Right ventricle myocardium superior (tissue), 1 donor: ENCODE measurements at places on chromosomes 1 and 21. TPM values are rescaled to one million over a fixed set of nuclear protein-coding genes. Genes with fewer than 3 reads are reported as not detected.

DNA sequence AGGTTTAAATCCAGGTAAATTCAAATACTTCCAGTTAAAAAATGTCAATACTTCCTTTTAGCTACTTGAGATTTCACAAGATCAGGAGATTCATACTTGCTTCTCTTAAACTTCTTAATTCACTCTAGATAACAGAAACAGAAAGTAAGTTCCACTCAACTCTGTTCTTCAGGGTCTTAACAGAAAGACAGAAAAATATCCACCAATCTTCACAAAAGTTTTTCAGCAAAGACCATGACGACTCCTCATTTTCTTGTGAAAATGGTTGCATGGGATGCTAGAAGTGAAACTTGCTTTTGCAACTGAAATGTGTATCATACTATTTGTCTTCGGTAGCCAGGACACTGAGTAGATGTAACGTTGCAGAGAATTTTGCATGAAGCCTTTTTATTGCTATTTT, 12.3 kb upstream of the LRRC8C start:
- no peak for DNase-seq

GRCh38 chr1:94883691-94884090, 43.2 kb downstream of the CNN3 start:
- DNase-seq = no peak

DNA sequence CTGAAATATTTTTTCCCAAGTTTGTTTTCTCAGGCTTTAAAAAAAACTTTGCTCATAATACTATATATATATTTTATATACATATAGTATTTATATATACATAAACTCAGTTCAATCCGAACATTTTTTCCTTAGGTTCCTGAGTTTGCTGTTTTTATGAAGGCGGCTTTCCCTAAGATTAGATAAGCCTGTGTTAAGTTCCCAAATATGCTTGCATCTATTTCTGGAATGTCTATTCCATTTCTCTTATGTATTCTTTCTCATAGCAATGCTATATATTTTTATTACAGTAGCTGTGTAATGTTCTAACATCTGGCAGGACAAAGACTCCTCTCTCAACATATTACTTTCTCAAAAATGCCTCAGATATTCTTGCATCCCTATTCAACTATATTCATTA, 45.9 kb downstream of the ADSS2 start:
- DNase-seq = no peak

GRCh38 chr1:92503043-92503925, 16.6 kb upstream of the GFI1 start:
- DNase-seq = no peak

Gene TMEM61
- total RNA-seq = 0.27 TPM

GRCh38 chr1:2555634-2556276, 416 bp upstream of the TNFRSF14 start:
- peak; percentile 88 for DNase-seq

Gene AMIGO1
- 19.3 TPM for total RNA-seq

GRCh38 chr1:160711602-160712311, at the start of gene CD48:
TSS of gene CD48 (minus strand) at chr1:160711822. CDS start at chr1:160711763, 59 bp downstream.
- DNase-seq = no peak

Gene KRTAP19-1
- not detected for total RNA-seq

DNA sequence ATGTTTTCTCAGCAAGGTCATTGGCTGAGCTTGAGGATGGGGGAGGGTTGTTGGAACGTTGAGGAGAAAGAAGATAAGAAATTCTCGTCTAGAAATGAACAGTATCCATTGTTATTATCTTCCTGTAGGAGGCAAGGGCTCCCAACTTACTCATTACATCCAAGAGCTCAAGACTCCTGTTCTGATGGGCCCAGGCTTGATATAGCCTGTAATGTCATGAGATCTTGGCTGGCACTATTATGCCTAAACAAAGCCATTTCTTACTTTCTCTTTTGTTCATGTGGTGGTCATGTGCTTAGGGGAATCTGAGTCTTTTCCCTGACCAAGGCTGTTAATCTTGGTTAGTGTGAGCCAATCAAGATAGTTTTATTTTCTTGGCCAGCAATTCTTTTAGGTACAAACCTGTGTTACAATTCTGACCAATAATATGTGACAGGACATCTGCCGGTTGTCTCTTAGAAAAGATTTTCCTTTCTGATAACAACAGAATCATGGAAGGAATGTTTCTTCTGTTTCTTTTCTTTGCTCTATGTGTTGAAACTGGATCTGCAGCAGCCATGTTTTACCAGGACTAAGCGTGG, 15.2 kb upstream of the IGSF3 start:
- DNase-seq = no peak

Gene DAB1
- total RNA-seq = 3.8 TPM

GRCh38 chr1:89725011-89725370, 92.1 kb downstream of the LRRC8C start:
- peak; percentile 61 for DNase-seq

Gene RGS1
- total RNA-seq = 0.65 TPM
